ENCODE measurements at places on chromosomes 2 and 18.

DNA sequence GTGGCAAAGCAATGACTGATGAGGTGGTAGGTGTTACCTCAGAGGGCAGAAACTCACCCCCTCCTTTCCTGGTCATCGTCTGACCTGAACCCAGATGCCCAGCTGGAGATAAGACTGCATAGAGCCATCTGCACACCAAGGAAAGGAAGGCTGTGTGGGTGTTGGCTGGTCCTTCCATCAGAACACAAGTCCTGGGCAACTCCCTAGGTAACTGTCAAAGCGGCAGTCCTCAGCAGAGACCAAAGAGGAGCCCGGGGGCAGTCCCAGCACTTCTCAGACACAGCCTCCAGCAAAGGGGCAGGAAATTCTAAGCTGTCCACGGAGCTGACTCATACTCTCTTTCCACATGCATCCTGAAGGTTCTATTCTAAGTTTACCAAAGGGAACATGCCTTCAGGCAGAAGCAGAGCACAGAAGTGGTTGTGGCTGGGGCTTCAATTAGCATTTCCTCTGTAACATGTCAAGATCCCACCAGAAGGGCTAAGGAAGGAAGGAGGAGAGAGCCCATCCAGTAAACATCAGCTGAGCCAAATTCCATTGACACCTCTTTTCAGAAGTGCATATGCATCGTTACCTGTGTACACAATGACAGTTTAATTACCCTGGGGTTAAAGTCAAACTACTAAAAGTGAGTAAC, 54.7 kb downstream of the SPRED2 start:
- DNase-seq = no peak

DNA sequence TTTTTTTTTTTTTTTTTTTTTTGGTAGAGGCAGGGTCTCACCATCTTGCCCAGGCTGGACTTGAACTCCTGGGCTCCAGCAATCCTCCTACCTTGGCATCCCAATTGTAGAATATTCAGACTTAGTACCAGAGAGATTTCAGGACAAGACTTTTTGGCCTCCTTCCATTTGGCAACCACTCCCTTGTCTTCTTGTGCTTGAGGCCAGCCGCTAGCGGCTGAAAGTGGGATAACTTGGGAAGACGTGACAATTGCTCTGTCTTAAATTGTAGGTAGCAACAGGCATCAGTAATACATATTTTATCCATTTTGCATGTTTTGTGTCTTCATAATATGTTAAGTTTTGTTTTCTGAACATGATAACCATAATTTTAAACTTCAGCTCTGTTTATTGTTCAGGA, 53.3 kb upstream of the TTN start:
- DNase-seq = no peak

GRCh38 chr2:2306878-2307277, 24.2 kb downstream of the MYT1L start:
- no peak for DNase-seq

DNA sequence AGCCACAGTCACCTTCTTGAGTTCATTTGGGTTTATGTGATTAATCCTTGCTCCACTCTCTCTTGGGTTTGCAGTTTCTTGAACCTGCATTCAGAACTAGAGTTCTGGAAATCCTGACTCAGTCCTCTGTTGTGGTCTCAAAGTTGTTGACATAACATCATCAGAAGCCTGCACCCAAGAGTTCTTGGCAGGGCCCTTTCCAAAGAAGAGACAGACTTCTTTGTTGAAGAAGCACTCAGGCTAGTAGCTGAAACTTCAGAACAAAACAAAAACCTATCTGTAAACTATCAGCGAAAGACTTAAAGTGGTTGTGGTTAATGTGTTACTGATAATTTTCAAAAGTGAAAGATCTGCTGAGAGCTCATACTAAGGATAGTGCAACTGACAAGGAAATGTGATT, 120.8 kb downstream of the FAM168B start:
- DNase-seq = no peak

GRCh38 chr2:212033888-212034287, 504.7 kb downstream of the ERBB4 start:
- DNase-seq = no peak

- no peak for DNase-seq
Measured at GRCh38 chr2:38605298-38605830, 2.6 kb upstream of the HNRNPLL start.

- no peak for DNase-seq
Measured at GRCh38 chr2:23401427-23402204, 16.6 kb downstream of the KLHL29 start.

GRCh38 chr18:37355772-37356171, 209.8 kb downstream of the CELF4 start:
- DNase-seq = no peak

- DNase-seq = no peak
Measured at GRCh38 chr18:64747803-64748202, 598.9 kb upstream of the LINC00305 start.

DNA sequence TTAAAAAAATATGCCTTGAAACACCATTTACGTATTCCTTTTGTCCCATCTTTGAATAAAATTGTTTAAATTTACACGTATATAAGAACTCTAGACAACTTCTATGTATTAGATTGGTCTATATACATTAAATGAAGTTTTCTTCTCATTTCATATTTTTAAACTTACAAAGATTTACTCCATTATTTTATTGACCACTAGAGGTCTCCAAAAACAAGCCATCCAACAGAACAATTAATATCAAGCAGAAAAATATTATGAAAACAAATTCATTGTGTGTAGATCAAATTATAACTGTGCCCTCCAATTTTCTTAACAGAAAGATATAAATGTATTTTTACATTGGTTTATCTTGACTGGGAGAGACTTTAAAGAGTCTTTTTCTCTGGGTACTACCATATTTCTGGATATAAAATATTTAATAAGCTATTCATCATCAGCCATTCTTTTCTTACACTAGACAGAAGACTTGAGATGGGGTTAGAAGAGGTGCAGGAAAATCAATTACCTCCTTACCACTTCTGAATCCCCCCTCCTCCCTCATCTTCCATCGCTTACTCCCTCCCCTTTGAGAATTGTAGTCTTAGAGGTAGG, 66.5 kb downstream of the DPP4 start:
- no peak for DNase-seq

- DNase-seq = no peak
Measured at GRCh38 chr18:51513517-51513916, 316.0 kb upstream of the MEX3C start.

DNA sequence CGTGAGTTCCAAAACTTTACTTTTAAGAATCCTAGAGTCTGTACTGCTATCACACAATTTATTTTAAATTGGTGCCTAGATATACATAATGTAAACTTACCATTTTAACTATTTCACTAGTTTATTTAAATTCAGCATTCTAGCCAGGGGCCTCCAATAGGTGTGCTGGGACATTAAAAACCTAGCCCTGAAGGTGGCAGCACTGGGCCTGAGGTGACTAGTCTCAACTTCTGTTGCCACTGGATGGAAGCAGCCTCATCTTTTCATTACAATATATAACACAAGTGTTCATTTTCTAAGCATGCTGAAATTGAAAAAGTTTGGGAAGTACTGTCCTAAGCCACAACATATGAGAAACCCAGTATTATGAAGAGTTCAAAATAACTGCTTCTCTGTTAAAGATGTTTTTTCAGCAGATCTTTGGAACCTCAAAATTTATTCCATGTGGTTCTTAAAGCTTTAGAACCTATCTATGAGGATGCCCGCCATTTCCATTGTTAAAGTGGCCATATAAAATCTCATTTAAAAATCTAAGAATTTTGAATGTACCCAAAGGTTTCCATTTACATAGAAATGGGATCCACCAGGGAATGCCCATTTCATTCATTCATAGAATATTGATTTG, 2.9 kb upstream of the RBBP8 start:
- peak; percentile 54 for DNase-seq

DNA sequence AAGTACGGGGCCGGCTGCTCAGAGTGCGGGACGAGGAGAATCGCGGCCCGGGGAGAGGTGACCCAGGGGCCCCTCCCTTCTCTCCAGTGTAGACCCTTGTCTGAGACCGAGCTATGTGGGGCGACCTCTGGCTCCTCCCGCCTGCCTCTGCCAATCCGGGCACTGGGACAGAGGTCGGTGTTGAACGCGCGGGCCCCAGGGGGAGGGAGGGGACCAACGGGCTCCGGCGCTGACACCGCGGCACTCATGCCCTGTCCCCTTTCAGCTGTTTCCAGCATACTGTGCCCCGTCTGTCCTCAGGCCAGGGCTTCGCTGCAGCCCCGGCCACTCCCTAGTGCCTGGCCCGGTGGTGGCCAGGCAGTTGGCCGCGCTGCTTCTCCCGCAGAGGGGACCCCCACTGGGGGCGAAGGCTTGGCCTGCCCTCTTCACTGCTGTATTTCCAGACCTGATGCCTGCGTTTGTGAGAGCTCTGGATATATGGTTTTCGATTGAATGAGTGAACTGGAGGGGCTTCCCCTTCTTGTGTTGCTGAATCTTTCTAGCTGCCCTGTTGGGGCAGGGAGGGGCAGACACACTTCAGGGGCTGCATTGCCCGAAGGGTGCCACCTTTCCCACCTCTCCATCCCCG, 809 bp downstream of the DBI start:
- peak; percentile 47 for DNase-seq

GRCh38 chr2:39432701-39433100, 4.4 kb downstream of the MAP4K3 start:
- DNase-seq = no peak

- no peak for DNase-seq
Measured at GRCh38 chr2:62056341-62056740, 139.6 kb upstream of the B3GNT2 start.

- DNase-seq = no peak
Measured at GRCh38 chr18:40013001-40013609, 1941.9 kb upstream of the PIK3C3 start.

DNA sequence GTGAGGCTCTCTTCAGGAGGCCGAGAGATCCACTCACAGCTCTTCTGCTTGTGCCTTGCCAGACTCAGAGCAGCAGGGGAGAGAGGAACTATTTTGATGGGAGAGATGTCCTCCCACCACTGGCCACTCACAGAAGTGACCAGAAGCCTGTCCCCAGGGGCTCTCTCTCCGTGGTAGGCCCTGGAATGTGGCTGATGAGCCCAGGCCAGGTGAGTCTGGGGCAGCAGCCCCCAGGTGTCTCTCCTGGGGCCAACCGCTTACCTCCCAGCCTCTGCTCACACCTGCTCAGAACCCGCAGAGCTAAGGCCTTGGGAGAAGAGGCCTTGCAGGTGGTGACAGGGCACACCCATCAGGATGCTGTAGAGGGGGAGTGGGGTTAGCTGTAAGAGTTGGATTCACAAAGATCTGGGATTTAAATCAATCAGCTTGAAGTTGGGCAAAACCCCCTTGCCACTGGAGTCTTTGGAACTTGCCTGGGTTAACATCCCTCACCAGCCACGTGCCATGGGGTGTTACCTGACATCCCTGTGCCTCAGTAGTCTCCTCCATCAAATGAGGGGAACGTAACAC, 29.1 kb upstream of the ASB18 start:
- no peak for DNase-seq

DNA sequence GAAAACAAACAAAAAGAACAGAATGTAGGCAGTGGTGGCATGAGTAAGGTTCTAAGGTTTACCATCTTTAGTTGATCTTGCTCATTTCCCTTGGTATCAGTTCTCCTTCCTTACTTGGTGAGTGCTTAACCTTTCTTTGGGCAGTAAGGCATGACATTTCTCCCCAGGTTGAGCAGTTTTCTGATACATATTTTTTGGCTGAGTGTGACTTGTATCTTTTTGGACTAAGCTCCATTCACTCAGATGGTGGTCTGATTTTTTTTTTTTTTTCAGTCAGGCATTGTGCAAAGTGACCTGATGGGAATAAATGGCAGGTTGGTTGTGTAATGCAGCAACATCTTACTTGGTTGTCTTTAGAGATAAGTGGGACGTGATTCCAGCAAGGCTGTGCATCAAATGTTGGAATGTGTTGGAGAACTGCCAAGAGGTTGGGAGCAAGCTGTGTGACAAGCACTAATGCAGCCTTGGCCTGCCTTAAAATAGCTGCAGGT, 15.1 kb downstream of the SPTBN1 start:
- DNase-seq = no peak

- DNase-seq = no peak
Measured at GRCh38 chr2:107418708-107419107, 408.0 kb upstream of the RGPD4 start.

GRCh38 chr18:70720607-70721006, 431.8 kb downstream of the SOCS6 start:
- no peak for DNase-seq

DNA sequence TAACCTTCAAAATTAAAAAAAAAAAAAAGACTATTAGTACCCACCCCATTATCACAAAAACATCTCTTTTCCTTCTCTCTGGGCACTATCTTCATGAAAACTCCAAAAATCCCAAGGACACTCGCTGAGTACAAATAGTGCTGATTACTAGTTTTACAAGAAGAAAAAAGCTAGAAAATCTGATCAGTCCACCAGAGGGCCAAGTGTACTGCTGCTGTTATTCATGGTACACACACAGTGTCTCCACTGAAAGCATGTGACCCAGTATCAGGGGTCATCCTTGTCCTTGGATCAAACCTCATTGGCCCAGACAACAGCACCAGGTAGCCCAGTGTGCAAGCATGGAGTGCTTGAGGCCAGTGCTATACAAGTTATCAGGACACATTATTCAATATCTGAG, 382.7 kb upstream of the KLHL29 start:
- DNase-seq = no peak

- DNase-seq = no peak
Measured at GRCh38 chr2:238857959-238858358, 10.1 kb downstream of the TWIST2 start.
